Uterus (tissue), 4 donors: ENCODE measurements at places on chromosomes 1 and 21. TPM values are rescaled to one million over a fixed set of nuclear protein-coding genes. Genes with fewer than 3 reads are reported as not detected.

The PAX7 gene
- not detected for total RNA-seq

The C8B gene
- total RNA-seq: not detected

The KRTAP21-3 gene
- not detected for total RNA-seq

The TRIM58 gene
- total RNA-seq: 1.3 TPM

The ZFP69B gene
- total RNA-seq: 0.88 TPM

The CHI3L2 gene
- not detected for total RNA-seq

The MOV10 gene
- 10.3 TPM for total RNA-seq

The KTI12 gene
- total RNA-seq: 13.6 TPM

The IL19 gene
- not detected for total RNA-seq

The NFASC gene
- total RNA-seq: 29.7 TPM

The WNT3A gene
- total RNA-seq: not detected

The TMEM82 gene
- not detected for total RNA-seq

The KIF14 gene
- not detected for total RNA-seq

The OR2T35 gene
- total RNA-seq: not detected

The NGF gene
- total RNA-seq: 16.2 TPM

The DIRAS3 gene
- total RNA-seq: not detected

The OPRD1 gene
- total RNA-seq: not detected

GRCh38 chr1:211192227-211192626 is 58.3 kb upstream of the KCNH1 start:
- DNase-seq: no peak

- DNase-seq: no peak
These were observed 121.5 kb downstream of the XCL2 start for GRCh38 chr1:168422203-168422847.

DNA sequence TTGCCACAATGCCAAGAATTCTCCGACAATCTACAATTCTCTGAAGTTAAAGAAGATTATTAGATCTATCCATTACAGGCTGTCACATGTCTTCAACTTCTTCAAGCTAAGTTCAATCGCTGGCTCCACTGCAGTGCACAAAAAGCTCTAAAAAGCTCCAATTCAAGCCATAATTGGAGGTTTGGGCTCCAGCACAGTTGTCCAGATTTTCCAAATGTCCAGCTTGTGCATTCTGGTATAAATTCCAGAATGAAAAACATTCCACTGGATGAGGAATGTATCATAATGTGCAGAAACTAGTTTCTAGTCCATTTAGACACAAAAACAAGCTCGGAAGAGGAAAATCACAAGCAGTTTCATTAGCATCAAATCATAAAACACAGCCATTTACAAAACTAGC is 138.6 kb downstream of the NRIP1 start:
- DNase-seq: no peak

- no peak for DNase-seq
These were observed 27.5 kb upstream of the COL9A2 start for GRCh38 chr1:40344597-40344996.

- DNase-seq: no peak
These were observed 16.3 kb downstream of the ARHGEF16 start for GRCh38 chr1:3470650-3471355.

- DNase-seq: no peak
These were observed 16.1 kb downstream of the CSF1 start for GRCh38 chr1:109926662-109927300.

- DNase-seq: no peak
These were observed 43.3 kb downstream of the IARS2 start for GRCh38 chr1:220137019-220137786.

GRCh38 chr21:22650226-22650625 is 1652.0 kb downstream of the NCAM2 start:
- DNase-seq: no peak

DNA sequence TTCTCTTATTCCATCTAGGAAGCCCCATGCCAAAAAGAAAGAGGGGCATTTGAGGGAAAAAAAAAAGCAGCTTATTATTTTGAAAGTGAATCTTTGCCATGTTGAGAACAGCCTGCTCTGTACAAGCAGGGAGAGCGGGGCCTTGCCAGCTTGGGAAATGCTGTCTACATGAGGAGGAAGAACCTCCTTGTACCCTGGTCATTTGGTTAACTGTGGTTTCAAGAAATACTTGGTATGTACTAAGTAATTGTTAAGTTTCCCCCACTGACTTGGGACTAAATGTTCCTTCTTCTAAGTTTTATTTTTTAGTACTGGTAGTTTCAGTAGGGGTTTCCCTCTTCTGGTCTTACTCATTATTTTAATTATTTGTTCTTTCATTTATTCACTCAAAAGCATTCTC is 144.1 kb upstream of the HOOK1 start:
- DNase-seq: no peak

- DNase-seq: peak; percentile 57
These were observed at the start of gene BCAR3 for GRCh38 chr1:93681101-93681988. Gene BCAR3, minus strand, starts transcription at chr1:93681837. Its CDS starts 6,907 bp downstream, at chr1:93674930.

GRCh38 chr1:25784575-25785051 is 15.4 kb upstream of the SELENON start:
- no peak for DNase-seq

DNA sequence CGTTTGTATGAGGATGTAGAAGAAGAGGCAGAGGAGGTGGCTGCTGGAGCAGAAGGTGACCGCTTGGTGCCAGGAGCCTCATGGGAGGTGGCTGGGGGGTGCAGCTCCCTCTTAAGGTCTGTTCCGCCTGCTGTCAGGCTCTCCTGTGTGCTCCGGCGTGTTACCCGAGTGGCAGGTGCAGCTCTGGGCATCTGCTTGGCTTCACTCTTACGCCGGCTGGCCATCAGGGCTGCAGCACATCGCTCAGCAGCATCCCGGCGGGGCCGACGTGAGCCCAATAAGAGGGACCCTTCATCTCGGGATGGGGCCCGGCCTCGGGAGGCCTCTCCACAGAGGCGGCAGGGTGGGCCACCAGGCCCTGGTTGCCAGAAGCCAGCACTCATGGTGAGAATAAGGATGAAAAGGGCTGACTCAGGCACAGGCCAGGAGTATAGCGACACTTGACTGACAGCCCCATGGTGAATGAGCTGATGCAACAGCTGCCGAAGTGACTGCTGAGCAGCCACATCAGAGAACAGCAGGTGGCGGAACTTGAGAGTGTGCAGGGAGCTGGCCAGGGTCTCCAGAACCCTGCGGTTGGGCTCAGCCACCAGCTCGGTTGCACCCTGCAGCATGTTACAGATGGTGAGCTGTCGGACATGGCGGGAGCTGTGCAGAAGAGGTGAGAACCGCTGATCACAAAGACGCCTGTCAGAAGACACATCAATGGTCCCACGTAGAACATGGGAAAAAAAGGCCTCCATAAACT is 17.5 kb downstream of the LRRC41 start:
- no peak for DNase-seq

DNA sequence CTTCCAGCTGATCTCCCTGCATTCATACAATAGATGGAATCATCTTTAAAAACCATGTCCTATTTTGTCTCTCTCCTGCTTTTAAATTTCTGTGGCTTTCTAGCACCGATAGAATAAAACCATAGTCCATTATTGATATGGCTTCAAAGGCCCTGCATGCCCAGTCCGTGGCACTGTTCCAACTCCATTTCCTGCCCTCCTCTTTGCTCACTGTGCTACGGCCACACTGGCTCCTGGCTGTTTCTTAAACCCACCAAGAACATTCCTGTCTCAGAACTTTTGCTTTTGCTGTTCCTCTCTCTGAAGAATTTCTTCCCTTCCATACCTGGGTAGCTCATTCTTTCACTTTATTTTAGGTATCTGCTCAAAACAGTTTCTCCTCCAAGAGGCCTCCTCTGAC is 7.2 kb downstream of the SLAMF1 start:
- no peak for DNase-seq

DNA sequence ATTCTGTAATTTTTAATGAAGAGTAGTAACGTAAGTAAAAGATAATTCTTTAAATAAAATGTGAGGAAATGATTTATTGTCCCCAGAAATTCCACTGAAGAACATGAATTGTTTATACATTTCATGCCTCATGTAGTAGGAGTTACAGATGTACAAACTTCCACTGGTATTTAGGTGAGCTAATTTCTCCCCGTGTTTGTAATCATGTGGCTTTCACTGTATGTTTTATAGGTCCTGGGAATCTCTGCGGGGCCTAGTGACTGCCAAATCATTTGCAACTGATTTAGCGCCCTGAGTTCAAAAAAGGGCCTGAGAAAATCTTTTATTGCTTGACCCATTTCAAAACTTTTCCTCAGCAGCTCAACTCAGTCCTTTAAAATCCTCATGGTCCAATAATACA is 30.5 kb upstream of the FASLG start:
- DNase-seq: no peak

DNA sequence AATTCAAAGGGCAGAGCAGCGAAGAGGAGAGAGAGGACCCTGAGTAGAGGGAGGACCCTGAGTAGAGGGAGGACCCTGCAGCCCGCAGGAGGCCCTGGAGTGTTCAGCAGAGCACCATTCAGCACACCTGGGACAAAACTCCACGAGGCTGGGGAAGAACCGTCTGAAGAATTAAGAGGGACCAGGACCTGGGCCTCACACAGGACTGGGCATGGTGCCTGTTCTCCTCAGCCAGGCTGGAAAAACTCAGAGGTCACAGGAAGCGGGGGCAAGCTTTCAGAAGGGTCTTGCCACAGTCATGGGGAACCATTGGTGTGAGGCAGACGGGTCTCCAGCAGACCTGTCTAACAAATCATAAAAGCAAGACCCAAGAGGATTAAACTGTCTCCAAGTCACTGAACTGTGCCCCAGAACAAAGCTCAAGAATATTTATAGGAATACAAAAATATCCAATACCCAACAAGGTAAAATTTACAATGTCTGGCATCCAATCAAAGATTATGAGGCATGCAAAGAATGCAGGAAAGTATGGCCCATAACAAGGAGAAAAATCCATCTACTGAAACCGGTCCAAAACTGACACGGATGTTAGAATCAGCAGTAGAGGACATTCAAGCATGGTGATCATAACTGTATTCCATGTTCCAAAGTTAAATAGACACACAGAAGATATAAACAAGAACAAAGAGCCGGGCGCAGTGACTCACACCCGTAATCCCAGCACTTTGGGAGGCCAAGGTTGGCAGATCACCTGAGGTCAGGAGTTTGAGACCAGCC is 30.6 kb downstream of the MORN1 start:
- no peak for DNase-seq

GRCh38 chr1:24418898-24419628 is 3.5 kb downstream of the NIPAL3 start:
- peak; percentile 35 for DNase-seq

- DNase-seq: no peak
These were observed 153.0 kb upstream of the B3GALT2 start for GRCh38 chr1:193339401-193339800.

GRCh38 chr1:112033439-112034120 is 44.1 kb upstream of the KCND3 start:
- DNase-seq: no peak

DNA sequence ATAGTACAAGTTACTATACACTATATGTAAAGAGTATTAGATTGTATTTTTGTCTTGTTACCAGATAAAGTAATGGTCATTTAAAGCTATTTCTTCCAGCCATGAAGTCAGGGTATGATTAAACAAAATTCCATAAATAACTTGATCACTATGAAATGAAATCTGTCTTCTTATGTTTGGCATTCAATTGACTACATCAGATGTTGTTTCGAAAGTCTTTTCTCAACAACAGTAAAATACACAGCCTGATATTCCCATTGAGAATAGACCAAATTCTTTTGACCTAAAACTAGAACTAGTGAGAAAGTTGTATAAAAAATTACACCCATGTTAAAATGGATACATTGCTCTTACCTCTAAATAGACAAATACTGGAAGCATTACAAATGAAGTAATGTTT is 134.6 kb upstream of the ADAMTS5 start:
- DNase-seq: no peak

- no peak for DNase-seq
These were observed 15.0 kb upstream of the SLC16A1 start for GRCh38 chr1:112971006-112971405.

DNA sequence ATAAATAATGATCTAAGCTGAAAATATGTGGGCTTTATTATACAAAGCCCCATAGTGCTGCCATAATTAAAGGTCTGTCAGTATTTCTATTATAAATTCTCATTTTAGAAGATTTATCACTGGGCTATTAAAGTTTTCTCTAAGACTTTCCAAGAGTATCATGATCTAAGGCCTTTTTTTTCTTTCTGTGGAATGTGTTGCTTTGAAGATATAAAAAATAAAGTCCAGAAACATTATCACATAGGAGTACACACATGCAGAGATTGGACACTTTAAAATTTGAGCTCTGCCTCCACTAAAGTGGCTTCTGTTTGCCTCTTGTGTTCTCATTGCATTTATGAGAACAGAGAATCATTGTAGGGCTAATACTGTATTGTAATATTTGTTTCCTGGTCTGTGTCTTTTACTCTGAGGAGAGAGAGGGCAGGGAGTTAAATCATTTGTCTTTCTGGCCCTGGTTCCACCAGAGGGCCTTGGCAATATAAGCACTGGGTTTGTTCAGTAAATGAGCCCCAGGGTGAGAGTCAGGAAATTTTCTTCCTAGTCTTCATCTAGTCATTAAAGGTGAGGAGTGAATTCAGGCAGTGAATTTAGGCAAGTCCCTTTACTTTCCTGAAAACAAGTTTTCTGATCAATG is 70.2 kb downstream of the NFIA start:
- DNase-seq: no peak

DNA sequence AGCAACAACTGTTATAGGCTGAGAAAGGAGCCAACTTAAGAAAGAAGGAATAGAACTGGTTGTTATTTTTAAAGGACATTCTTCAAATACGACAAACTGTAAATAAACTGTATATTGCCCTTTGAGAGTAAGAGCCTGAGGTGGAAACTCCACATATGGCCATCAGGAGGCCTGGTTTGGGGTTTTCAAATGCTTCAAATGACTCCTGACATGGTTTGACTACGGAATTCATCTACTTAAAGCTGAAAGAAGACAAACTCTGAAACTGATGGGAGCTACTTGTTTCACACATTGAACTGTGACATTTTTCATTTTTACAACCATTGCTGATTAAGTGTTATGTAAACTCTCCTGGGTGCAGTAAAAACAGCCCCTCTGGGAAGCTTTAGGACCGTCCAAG is 59.8 kb downstream of the NGF start:
- no peak for DNase-seq

GRCh38 chr1:4668743-4669700 is 14.6 kb downstream of the AJAP1 start:
- no peak for DNase-seq

GRCh38 chr1:212967801-212968200 is 17.5 kb downstream of the VASH2 start:
- DNase-seq: no peak

DNA sequence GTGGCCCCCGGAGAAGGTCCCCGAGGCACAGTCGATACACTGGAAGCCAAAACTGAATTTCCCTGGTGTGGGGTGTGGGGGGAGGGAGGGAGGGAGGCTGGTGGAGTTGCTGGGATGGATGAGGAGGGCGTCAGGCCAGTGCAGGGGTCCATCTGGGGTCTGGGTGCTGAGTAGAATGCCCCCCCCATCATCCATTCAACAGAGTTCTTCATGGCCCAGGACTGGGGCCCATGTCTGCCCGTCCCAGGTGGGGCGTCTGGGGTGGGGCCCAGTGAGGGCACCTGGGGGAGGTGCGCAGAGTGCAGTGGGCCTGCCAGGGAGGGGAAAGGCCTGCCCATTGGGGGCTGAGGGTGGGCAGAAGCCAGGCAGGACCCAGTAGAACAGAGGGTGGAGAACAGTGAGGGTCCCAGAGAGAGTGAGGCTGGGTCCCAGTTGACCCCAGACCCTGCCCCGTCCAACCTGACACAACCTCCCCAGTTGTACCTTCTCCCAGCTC is 1.9 kb downstream of the TNFRSF18 start:
- DNase-seq: no peak

- no peak for DNase-seq
These were observed 1.4 kb upstream of the DPM3 start for GRCh38 chr1:155141749-155142148.

GRCh38 chr1:30911059-30911954 is 2.7 kb upstream of the SDC3 start:
- peak; percentile 92 for DNase-seq
